ENCODE measurements at places on chromosomes 11 and 22.

DNA sequence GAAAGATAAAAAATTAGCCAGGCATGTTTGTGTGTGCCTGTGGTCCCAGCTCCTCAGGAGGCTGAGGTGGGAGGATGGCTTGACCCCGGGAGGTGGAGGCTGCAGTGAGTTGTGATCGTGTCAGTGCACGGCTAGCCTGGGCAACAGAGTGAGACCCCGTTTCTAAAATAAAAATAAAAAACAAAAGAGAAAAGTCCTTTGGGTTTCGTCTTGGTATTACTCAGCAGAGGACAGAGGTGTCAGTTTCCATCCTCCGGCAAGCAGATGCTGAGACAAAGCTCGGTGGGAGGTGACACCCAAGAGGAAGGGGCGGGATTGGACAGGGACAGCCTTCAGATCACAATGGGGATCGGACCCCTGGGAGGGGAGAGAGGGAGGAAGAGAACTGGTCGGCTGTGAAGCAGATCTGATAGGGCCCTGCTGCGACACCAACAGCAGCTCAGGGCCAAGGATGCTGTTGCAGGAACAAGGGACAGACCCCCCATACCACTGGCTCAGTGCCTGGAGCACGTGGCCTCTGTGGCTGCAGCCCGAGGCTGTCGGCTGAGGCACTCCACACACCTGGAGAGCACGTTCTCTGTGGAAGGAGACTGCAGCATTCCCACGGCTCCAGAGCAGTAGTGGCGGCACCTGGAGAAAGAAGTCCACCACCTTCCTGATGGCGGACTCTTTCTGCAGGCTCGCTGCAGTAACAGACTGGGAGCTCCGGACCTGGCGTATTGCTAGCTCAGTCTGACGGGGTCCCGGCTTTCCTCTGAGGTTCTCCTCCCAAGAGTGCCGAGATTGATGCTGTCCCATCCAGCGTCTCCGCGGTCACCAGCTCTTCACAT, 5.2 kb upstream of the BID start:
- DNase-seq, result no peak

DNA sequence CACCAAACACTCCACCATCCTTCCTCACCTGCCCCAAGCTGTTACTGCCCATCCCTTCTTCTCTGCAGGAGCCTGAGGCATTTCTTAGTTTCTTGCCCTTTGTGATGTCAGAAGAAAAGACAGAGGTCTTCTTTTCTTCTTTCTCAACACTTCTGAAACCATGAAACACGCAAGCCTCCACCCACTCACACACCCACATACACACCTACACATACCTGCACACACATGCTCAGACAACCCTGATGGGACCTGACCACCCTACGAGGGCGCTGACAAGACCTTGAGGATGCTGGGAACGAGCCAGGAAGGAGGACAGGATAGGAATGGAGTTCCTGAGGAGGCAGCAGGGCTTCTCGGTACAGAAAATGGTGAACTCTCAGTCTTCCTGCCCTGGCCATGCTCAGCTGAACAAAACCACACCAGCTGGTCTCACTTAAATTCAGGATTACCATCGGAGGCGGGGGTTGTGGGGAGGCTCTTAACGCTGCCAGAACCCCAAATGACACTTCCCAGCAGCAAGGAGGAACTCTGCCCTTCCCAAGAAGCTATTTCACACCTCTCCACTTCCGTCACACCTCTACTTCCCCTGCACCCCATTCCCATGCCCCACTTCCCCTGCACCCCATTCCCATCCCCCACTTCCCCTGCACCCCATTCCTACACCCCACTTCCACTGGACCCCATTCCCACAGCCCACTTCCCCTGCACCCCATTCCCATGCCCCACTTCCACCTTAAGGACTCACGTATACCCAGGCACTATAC, 41.0 kb downstream of the CSF2RB start:
- no peak for DNase-seq

- no peak for DNase-seq
These were observed 54.7 kb downstream of the WNT11 start for GRCh38 chr11:76151556-76152085.

- no peak for DNase-seq
These were observed 1.0 kb upstream of the RAB3IL1 start for GRCh38 chr11:61918251-61918937.

GRCh38 chr11:35063488-35063931, 75.5 kb upstream of the CD44 start:
- DNase-seq, result no peak

- DNase-seq, result no peak
These were observed 85.5 kb downstream of the CDKN1C start for GRCh38 chr11:2799881-2800654.

GRCh38 chr11:60872961-60873524, 5.7 kb downstream of the ZP1 start:
- no peak for DNase-seq

- DNase-seq, result no peak
These were observed 63.2 kb downstream of the OTOG start for GRCh38 chr11:17610085-17610894.

All from Kasumi-1 (cell line).